ENCODE measurements at places on chromosomes 3 and 15. TPM values are rescaled to one million over a fixed set of nuclear protein-coding genes. Genes with fewer than 3 reads are reported as not detected.

- H3K27ac ChIP-seq, result no peak overlapping the region
- no peaks in the 10 kb centered on the region for H3K4me1 ChIP-seq
- no peak overlapping the region for H3K4me3 ChIP-seq
- H3K27me3 ChIP-seq, result no peaks in the 10 kb centered on the region
- H3K36me3 ChIP-seq, result no peaks in the 10 kb centered on the region
These were observed 37.0 kb downstream of the PCNP start for GRCh38 chr3:101611023-101611422.

GRCh38 chr3:18830087-18830486 lies 318.2 kb upstream of the KCNH8 start:
- H3K4me3 ChIP-seq, result no peak overlapping the region
- DNase-seq, result no peak
- H3K36me3 ChIP-seq, result no peaks in the 10 kb centered on the region
- H3K27ac ChIP-seq, result no peak overlapping the region
- no peaks in the 10 kb centered on the region for H3K4me1 ChIP-seq
- no peaks in the 10 kb centered on the region for H3K27me3 ChIP-seq

DNA sequence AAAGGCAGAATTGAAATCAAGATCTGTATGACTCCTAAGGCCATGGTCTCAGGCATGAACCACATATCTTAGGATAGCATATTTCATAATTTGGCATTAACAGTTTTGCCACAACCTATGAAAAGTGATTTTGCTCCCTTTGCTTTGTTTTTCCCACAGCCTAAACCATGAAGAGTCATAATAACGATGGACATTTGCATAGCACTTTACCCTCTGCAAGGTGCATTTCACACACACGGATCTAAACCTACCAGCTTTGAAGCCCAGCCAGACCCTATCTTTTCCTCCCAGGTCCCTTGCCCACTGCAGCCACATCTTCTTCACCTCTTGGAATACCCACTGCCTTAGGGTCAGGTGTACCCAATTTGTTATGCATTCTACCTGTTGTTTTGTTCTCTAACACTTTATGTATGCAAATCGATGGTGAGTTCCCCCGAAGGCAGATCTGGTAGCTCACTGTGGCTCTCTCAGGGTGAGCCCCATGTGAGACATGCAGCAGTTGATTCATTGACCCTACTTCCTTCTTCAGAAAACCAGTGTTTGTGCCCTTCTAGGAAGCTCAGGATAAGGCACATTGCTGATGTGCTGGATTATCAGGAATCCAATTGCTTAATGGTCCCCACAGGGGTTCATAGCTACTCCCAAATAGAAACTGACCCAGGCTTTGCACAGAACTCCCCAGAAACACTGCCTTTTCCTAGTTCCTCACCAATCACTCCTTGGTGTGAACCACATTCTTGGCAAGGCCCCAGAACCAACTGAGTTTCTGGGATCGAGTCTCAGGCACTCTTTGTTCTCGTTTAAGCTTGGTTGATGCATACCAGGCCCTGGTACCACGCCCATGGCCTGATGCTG lies 8.7 kb downstream of the ARHGAP31 start:
- H3K36me3 ChIP-seq, result peaks cover 45% of the 10 kb centered on the region
- H3K27ac ChIP-seq, result peak overlapping the region; percentile 12
- peaks cover 68% of the 10 kb centered on the region for H3K4me1 ChIP-seq
- no peak overlapping the region for H3K4me3 ChIP-seq

Gene STAC
- polyA plus RNA-seq, result 0.28 TPM

Gene PGBD4
- polyA plus RNA-seq, result 0.39 TPM

Gene NR1I2
- polyA plus RNA-seq, result 0.15 TPM

Gene AP2M1
- 187 TPM for polyA plus RNA-seq

GRCh38 chr3:78414261-78414660 lies 1353.5 kb downstream of the ROBO1 start:
- H3K27me3 ChIP-seq, result no peaks in the 10 kb centered on the region
- no peak overlapping the region for H3K4me3 ChIP-seq
- DNase-seq, result no peak
- no peaks in the 10 kb centered on the region for H3K36me3 ChIP-seq

GRCh38 chr3:73608456-73609314 lies 16.1 kb downstream of the PDZRN3 start:
- H3K4me1 ChIP-seq, result peaks cover 85% of the 10 kb centered on the region
- H3K27me3 ChIP-seq, result no peaks in the 10 kb centered on the region
- H3K4me3 ChIP-seq, result no peak overlapping the region
- no peak for DNase-seq

Gene NR2E3
- polyA plus RNA-seq, result 0.04 TPM

DNA sequence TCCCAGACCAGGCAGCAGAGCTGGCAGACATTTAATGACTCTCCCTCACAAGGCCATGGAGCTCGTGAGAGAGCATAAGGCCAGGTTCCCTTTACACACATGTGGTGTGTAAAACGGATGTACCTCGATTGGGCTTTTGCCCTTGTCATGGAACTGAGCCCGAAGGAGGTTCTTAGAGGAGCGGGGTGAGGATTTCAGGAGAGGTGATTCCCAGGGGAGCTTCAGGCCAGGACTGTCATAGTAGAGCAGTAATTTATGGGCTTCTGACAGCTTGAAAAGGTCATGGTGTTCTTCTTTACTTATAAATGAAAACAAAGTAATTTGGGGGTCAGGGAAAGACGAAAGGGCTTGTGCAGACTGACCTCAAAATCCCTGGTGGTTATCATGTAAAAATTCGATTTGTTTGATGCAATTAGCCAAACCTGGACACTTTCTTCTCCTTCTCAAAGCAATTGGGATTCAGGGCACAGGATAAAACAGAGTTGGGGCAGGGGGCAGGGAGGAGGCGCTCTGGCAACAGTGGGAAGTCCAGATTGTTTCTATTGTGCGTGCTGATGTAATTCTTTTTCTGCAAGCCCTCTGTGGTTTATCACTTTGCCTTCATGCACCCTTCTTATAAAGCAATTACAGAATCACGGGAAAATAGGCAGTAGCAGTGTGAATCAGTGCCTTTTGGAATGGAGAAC lies 51.0 kb downstream of the CACNA1D start:
- no peak overlapping the region for H3K27ac ChIP-seq
- no peak overlapping the region for H3K4me3 ChIP-seq
- H3K27me3 ChIP-seq, result peaks cover 18% of the 10 kb centered on the region
- H3K4me1 ChIP-seq, result no peaks in the 10 kb centered on the region

Gene MB21D2
- 0.80 TPM for polyA plus RNA-seq

DNA sequence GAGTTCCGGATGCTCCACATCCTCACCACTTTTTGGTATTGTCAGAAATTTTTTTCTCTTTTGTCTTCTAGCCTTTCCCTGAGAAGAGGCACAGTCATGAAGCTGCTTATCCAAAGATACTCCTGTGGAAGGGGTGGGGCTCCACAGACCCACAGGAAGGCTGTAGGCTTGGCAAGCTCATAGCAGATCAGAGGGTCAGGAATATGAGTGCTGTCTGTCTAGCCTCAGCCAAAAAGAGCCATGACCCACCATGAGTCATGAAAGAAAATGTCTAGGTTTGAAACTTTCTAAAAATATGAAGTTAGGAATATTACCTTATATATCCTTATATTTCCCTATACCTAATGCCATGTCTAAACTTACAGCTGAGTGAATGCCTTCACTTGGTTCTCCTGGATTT lies 118.2 kb upstream of the THBS1 start:
- DNase-seq, result no peak
- no peak overlapping the region for H3K4me3 ChIP-seq
- H3K4me1 ChIP-seq, result peaks cover 50% of the 10 kb centered on the region
- no peaks in the 10 kb centered on the region for H3K27me3 ChIP-seq

Gene KCNAB1
- 1.4 TPM for polyA plus RNA-seq

- H3K4me1 ChIP-seq, result peaks cover 63% of the 10 kb centered on the region
- H3K27ac ChIP-seq, result no peak overlapping the region
- no peak overlapping the region for H3K4me3 ChIP-seq
- no peaks in the 10 kb centered on the region for H3K27me3 ChIP-seq
These were observed 23.3 kb downstream of the CBLB start for GRCh38 chr3:105845488-105845887.
